Colonic mucosa (tissue), 4 donors: ENCODE measurements at places on chromosomes 12 and 14. TPM values are rescaled to one million over a fixed set of nuclear protein-coding genes. Genes with fewer than 3 reads are reported as not detected.
A peak's percentile ranks its signal among the peaks of the same experiment; 100 is the strongest.

DNA sequence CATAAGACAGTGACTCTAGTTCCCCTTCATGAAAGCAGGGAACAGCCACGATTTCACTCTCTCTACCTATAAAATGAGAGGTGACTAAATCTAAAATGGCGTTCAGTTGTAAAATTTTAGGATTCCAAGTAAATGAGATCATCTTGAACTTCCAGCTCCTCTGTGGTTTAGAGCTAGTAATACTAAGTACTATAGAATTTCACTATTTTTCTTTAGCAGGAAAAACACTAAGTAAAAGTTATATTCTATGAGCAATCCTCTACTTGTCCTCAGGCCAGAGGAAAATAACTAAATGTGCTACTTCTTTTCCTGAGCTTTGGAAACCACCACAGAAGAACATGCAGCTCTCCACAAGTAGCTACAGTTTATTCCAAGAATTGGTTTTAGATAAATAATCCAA lies 55.6 kb downstream of the NIN start:
- H3K27me3 ChIP-seq: no peaks in the 10 kb centered on the region
- no peak for DNase-seq
- no peak overlapping the region for H3K4me3 ChIP-seq
- no peaks in the 10 kb centered on the region for H3K4me1 ChIP-seq

- H3K27ac ChIP-seq: peak overlapping the region; percentile 16
- H3K27me3 ChIP-seq: no peaks in the 10 kb centered on the region
- H3K4me1 ChIP-seq: peaks cover 5% of the 10 kb centered on the region
- DNase-seq: peak; percentile 53
- H3K4me3 ChIP-seq: no peak overlapping the region
These were observed 192.2 kb upstream of the PELI2 start for GRCh38 chr14:55926007-55926406.

- no peaks in the 10 kb centered on the region for H3K4me1 ChIP-seq
- H3K36me3 ChIP-seq: no peaks in the 10 kb centered on the region
- H3K27me3 ChIP-seq: no peaks in the 10 kb centered on the region
- peak overlapping the region; percentile 59 for H3K27ac ChIP-seq
- H3K4me3 ChIP-seq: no peak overlapping the region
- no peak for DNase-seq
These were observed 78.7 kb downstream of the LRRC74A start for GRCh38 chr14:76904740-76905569.

JPH4 gene
- 0.58 TPM for total RNA-seq

DNA sequence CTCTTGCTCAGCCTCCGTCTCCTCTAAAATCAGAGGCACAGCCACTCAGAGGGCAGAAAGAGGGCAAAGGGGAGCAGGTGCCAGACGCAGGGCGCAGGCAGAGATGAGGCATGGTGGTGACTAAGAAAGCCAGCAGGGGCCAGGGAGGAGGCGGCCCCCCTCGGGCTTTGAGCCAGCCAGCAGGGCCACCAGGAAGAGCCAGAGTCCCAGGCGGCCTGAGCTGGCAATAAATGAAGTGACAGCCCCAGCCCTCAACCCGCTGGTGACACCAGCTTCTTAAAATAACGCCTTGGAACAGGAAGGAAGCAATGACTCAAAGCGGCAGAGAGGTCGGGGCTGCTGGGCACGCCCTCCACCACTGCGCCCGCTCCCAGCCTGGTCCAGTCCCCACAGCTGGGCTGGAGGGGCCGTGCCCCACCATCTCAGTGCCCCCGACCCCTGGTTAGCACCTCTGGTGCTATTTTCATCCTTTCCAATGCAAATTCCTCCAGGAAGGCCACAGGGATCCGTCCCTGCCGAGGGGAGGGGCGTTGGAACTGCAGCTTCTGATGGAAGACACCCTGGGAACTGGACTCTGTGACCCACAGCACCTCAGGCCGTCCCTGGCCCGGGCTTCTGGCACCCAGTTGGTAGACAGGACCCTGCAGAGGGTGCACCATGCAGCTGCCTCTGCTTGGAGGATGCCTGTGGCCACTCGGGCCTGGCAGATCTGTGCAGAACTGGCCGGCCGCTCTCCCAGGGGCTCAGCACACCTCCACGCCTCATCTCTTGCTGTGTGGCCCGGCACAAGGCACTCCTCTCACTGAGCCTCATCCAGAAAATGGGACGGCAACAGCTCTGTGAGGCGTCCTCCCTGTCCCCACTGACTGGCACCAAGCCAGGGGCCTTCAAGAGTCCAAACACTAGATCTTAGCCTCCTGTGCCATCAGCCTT lies 113.7 kb downstream of the NCOR2 start:
- DNase-seq: peak; percentile 72
- H3K27me3 ChIP-seq: no peaks in the 10 kb centered on the region
- no peaks in the 10 kb centered on the region for H3K36me3 ChIP-seq
- peaks cover 28% of the 10 kb centered on the region for H3K4me1 ChIP-seq

GRCh38 chr12:56931474-56931978 lies 2.7 kb downstream of the SDR9C7 start:
- DNase-seq: peak; percentile 45
- H3K27me3 ChIP-seq: no peaks in the 10 kb centered on the region
- H3K27ac ChIP-seq: no peak overlapping the region

DNA sequence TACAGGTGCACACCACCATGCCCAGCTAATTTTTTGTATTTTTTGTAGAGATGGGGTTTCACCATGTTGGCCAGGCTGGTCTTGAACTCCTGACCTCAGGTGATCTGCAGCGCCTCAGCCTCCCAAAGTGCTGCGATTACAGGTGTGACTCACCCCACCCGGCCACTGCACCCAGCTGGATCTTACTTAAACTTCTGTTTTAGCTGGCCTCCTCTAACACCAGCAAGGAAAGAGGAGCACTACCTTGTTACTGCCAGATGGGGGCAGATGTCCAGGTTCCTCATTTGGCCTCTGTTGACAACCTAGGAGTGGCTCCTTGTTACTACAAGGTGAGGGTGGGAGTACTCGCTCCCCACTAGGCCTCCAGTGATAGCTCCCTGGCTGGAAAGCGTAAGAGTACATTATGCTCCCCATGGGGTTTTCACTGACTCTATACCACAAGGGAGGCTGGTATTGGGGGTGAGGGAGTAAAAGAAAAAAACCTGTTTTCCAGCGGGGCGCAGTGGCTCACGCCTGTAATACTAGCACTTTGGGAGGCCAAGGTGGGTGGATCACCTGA lies 13.2 kb upstream of the ARF6 start:
- peak overlapping the region; percentile 71 for H3K27ac ChIP-seq
- no peaks in the 10 kb centered on the region for H3K27me3 ChIP-seq

DNA sequence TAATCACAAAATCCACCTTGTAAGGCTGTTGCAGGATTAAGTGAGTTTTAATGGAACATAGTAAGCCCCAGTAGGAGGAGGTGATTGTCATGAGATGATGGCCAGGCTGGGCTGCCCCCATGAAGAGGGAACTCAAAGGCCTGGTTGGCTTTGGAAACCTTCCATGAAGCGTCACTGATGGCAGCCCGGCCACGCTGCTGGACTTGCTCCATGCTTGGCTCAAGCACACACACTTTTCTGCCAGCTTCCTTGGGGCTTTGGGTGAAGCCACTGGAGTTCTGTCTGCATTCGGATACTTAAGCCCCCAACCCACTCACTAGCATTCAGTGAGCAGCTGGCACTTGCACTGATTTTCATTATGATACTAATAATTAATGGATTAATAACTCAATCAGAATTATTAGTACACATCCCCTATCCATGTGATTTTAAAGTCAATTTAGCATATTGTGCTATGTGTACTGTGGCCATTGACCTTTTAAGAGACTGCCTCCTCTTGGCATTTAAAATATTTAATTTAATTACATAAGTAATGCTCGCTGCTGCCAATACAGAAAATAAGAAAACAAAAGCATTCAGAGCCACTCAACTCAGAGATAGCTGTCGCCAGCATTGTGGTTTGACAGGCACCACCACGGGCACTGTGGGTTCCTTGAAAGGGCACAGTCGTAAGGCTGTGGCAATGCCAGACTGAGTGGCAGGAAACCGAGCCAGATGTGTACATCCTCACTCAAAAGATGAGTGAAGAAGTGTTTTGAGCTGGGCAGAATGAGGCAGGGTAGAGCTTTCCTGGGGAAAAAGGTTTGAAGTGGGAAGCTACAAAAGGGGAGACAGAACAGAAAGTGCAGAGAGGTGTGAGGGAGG lies 15.9 kb downstream of the KRT85 start:
- no peaks in the 10 kb centered on the region for H3K27me3 ChIP-seq
- H3K27ac ChIP-seq: no peak overlapping the region
- no peaks in the 10 kb centered on the region for H3K4me1 ChIP-seq
- no peaks in the 10 kb centered on the region for H3K36me3 ChIP-seq
- DNase-seq: no peak

DNA sequence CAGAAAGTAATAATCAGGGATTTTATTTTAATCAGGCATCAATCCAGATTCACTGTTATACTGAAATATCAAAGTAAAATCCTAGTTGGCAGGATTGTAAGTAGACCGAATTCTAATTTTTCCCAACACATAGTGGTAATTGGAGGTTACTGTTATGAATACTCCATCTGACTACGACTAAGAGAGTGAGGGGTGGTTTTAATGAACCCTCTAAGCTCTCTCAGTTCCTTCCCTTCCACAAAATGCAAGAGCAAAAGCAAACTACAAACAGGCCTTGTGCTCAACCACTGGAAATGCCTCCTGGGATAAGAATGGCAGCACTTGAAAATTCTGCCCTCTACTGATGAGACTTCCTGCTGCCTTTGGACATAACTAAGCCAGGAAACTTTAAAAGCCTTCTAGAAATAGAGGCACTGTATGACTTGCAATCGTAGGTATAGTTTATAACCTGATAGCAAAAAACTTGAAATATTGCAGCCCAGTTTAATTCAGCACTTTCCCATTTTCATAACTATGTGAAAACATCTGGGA lies 184.8 kb downstream of the SLC16A7 start:
- DNase-seq: no peak
- no peaks in the 10 kb centered on the region for H3K27me3 ChIP-seq
- H3K36me3 ChIP-seq: no peaks in the 10 kb centered on the region

DNA sequence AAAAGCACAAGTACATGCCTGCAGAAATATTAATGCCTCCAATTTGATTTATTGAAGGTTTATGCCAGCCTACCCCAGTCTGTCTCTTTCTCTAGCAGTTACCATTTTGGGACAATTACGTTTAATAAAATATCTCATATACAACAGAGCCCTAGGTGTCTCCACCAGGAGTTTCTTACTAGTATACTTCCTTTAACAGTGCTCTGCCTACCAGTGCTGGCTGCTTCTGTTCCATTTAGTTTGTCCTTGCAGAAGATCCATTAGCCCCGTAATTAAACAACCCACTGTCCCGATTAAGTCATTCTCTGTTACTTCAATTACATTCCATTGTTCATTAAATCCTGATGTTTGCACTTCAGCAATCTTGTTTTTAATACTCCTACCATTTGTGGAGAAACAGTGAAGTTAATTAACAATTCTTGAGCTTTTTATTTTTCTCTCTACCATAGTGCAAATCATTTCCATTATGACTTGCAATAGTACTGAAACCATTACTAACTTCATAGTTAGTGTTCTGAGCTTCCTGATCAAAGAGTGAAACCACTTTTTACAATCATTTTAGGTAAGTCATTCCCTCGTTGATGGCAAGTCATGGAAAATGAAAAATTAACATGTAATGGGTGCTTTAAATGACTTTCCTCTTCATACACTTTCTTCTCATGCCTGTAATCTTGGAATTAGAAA lies 121.1 kb downstream of the PLXNC1 start:
- H3K27me3 ChIP-seq: no peaks in the 10 kb centered on the region
- no peak overlapping the region for H3K4me3 ChIP-seq
- no peaks in the 10 kb centered on the region for H3K4me1 ChIP-seq
- no peak for DNase-seq

GRCh38 chr12:27651201-27651600 lies 45.0 kb upstream of the REP15 start:
- no peak overlapping the region for H3K4me3 ChIP-seq
- no peaks in the 10 kb centered on the region for H3K4me1 ChIP-seq
- DNase-seq: no peak
- H3K27ac ChIP-seq: no peak overlapping the region
- no peaks in the 10 kb centered on the region for H3K27me3 ChIP-seq

SUOX gene
- total RNA-seq: 35.8 TPM

DNA sequence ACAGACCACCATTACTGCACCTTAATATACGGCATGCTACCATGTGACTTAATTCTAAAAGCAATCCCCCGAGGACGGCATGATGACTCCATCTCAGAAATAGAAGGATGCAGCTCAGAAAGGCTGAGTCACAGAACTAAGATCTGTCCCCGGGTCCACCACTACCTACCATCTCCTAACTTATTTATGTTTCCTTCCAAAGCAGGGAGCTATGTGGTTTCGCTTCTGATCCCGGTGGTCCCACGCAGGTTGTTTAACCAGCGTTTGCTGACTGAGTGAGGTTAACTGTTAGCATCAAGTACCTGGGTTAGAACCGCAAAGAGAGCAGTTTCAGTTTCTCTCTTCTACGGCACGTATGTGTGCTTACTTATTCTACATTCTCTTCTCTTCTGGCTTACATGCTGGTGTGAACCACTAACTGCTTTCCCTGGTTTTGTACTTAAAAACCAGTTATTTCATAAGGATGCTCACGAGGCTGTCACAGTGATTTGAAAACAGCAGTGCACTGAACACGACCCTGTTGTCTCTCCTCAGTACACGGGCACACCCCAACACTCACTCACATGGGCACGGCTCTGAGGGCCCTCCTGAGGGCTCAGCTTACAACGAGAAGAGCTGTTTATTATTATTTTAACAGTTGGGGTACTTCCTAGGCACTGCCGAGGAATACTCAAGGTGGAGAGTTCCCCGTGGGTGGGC lies 66.7 kb downstream of the CCDC88C start:
- H3K4me3 ChIP-seq: no peak overlapping the region
- H3K36me3 ChIP-seq: no peaks in the 10 kb centered on the region
- H3K27me3 ChIP-seq: no peaks in the 10 kb centered on the region
- no peak overlapping the region for H3K27ac ChIP-seq

GRCh38 chr14:75068294-75069120 lies 934 bp upstream of the ZC2HC1C start:
- peak overlapping the region; percentile 58 for H3K4me3 ChIP-seq
- peak overlapping the region; percentile 95 for H3K27ac ChIP-seq

DNA sequence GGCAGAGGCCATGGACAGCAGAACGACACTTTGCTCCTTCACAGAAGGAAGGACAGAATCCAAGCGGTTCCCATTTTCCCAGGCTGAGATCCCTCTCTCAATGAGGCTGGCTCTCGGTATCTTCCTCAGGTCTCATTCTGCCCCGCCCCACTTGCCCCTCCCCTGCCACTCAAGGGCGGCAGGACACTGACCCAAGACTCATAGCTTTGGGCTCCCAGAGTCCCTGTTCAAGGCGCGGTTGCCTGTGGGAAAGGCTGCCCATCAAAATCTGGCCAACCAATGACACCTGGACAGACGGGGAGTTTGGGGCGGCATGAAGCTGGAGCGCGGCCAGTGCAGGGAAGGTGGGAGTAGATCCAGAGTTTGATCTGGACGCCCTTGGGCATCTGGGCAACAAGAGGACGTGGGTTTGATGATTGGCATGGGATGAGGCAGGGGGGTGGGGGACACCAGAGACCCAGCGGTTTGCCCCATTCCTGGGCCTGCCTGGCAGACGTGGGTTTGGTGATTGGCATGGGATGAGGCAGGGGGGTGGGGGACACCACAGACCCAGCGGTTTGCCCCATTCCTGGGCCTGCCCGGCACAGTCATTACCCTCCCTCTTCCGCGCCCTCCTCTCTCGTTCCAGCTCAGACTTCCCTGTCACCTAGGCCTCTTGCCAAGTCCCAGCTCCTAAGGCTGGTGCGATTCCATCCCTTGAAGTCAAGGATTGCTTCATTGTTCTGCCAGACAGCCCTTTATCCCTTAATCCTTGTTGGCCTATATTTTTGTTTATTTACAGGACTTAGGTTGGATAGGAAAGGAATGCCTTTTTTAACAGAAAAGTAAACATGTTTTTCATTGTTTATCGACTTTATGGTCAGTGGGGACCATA lies 92.1 kb downstream of the NINJ2 start:
- H3K27me3 ChIP-seq: no peaks in the 10 kb centered on the region
- no peaks in the 10 kb centered on the region for H3K36me3 ChIP-seq
- H3K4me3 ChIP-seq: peak overlapping the region; percentile 55
- DNase-seq: peak; percentile 86
- peaks cover 5% of the 10 kb centered on the region for H3K4me1 ChIP-seq
